ENCODE measurements at places on chromosomes 3 and 15. TPM values are rescaled to one million over a fixed set of nuclear protein-coding genes. Genes with fewer than 3 reads are reported as not detected.

The AQR gene
- 9.2 TPM for total RNA-seq

The GOLGA8M gene
- total RNA-seq = 0.50 TPM

The CAND2 gene
- 137 TPM for total RNA-seq

- no peak for DNase-seq
Measured at GRCh38 chr3:81048058-81048665, 713.3 kb downstream of the GBE1 start.

Measured in psoas muscle (tissue), 8 donors.